ENCODE measurements at places on chromosomes 5 and 9.
A peak's percentile ranks its signal among the peaks of the same experiment; 100 is the strongest.

- peak; percentile 42 for DNase-seq
These were observed 146.4 kb downstream of the HACD4 start for GRCh38 chr9:20884985-20885593.

DNA sequence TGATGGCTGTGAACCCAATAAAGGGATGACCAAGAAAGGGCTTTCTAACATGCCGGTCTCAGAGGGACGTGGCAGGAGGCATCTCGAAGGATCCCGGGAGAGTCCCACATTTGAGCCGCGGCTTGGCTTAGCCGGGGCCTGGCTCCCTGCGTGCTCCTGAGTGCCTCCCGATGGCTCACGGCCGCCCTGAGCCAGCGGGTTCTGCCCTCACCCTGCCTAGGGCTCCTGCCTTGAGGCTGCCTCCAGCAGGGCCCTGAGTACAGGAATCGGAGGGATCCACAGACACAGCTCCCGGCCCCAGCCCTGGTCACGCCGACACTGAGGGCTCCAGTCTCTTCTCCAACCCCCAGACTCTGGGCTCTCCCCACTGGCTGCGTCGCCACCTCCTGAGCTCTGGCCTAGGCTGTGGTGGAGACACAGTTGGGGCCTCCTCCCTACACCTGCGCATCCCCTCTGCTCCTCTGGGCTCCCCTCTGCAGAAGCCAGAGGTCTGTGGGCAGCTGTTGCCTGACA lies 44.1 kb upstream of the RXRA start:
- no peak for DNase-seq

DNA sequence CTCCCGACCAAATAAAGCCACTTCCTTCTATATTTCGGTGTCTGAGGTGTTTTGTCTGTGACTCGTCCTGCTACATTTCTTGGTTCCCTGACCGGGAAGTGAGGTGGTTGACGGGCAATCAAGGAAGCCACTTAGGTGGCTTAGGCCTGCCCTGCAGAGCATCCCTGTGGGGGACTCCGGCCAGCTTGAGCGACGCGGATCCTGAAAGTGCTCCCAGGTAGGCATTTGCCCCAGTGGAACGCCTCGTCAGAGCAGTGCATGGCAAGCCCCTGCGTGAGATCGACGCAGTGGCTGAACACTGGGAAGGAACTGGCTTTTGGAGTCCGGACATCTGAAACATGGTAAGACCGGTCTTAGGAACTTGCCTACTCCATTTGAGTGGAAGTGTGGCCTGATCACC lies 157.2 kb upstream of the COX7C start:
- DNase-seq, result no peak

GRCh38 chr5:176180339-176180738 lies 57.9 kb upstream of the SIMC1 start:
- DNase-seq, result no peak

DNA sequence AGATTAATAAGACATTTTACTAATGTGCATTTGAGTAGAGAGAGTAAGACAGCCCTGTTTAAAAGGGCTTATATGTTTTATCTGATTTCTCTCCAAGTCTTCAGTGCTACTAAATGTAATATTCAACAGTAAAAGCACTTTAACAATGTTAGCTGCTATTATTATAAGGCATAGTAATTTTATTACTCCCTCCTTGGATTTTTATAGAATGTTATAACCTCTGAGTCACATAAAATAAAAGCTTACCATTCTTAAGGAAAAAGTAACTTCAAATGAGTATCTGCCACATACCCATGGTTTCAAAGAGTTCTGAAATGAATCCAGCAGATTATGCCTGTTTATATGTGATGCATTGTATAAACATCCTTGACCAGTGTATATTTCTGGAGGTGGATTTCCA lies 19.0 kb downstream of the SPDL1 start:
- DNase-seq, result no peak

- DNase-seq, result no peak
These were observed 553.8 kb upstream of the C9orf72 start for GRCh38 chr9:28127101-28127500.

- no peak for DNase-seq
These were observed 40.7 kb upstream of the LCP2 start for GRCh38 chr5:170338291-170338690.

DNA sequence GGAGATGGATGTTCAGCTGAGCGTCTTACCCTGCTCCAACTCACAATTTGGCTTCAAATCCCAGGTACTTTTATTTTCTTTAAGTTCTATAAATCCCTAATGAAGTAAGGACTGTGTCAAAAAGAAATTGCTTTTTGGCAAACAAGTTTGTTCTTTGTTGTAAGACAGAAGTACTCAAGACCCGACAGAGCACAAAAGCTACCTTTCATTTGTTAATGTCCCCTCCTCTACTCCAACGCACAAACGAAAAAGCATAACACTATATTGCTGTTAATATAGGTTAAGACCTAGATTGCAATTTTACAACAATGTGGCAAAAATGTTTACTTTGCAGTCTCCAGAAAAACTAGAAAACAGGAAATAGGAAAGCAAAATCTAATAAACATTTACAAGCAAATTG lies 595.4 kb upstream of the DMAC1 start:
- no peak for DNase-seq

DNA sequence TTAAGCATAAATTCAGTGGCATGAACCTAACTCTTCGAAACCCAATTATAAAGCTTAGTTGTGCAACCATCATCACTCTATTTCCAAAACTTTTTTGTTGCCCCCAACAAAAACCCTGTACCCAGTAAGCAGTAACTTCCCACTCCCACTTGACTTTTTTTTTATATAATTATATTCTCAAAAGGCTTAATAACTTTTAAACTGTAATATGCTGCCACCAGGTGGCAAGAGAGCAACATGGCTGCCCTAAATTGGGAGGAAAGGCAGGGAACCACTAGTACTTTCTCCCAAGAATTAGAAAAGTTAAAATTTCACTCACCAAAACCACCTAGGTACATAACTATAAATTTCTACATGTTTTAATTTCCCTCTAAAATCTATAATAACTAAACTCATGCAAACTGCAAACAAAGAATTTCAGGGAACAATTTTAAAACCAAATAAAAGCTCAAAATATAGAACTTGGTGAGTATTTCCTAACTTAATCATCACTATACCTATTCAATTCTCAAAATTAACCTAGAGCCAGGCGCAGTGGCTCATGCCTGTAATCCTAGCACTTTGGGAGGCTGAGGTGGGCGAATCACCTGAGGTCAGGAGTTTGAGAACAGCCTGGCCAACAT lies 50.2 kb upstream of the RNF38 start:
- no peak for DNase-seq

GRCh38 chr5:71894091-71894490 lies 175.0 kb downstream of the CARTPT start:
- DNase-seq, result no peak

GRCh38 chr9:79985264-79985663 lies 413.5 kb downstream of the TLE4 start:
- DNase-seq, result no peak

- DNase-seq, result no peak
These were observed 202.2 kb downstream of the GABBR2 start for GRCh38 chr9:98506422-98507054.

DNA sequence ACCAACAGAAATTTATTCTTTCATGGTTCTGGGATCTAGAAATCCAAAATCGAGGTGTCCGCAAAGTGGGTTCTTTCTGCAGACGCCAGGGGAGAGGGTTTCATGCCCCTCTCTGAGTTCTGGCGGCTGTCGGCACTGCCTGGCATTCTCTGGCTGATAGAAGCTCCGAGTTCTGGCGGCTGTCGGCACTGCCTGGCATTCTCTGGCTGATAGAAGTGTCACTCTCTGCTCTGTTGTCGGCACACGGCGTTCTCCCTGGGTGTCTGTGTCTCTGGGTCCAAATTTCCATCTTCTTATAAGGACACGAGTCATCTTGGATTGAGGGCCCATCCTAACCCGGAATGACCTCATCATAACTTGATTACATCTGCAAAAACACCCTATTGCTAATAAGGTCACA lies 7.6 kb downstream of the GFI1B start:
- no peak for DNase-seq

DNA sequence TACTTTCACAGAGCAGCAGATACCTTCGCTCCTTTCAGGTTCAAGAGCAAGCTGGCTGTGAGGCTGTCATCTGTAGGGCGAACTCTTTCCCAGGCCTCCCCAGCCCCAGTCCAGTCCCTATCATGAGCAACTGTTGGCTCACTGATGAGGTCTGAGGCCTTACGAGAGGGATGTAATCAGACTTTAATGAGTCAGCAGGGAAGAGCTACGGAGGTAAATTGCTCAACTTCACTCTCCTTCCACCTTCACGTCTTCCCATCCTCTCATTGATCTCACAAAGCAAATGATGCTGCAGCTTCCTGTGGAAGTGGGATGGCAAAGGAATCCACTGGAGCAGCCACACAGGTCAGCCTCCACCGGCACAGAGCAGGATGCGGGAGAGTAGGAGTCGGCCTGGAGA lies 130.7 kb upstream of the TBCA start:
- no peak for DNase-seq

GRCh38 chr9:75039801-75040200 lies 11.7 kb upstream of the CARNMT1 start:
- no peak for DNase-seq

GRCh38 chr9:6955251-6955921 lies 197.6 kb downstream of the KDM4C start:
- no peak for DNase-seq

DNA sequence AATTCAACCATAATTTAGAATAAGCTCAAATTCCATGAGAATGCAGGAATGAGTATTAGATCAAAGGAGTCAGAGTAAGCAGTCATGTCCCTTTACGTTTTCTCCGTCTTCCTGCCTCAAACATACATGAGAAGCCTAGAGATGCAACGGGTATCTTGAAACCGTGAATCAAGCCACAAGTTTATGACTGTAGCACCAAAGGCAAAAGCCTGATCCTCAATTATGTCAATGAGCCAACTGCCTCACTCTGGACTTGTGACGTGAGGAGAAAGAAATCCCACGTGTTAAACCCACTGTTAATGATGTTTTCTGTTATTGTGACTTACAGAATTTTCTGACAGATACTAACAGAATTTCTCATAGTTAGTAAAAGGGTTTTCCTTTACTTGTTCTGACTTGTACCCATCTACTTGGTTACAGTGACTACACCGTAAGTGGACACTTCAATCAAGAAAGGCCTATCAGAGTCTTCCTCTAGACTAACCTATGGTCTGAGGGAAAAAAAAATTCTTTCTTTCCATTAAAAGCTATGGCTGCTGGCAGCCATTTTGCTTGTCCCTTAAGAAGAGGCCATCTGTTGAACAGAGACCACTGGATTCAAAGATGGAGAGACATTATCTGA lies 35.3 kb upstream of the HK3 start:
- no peak for DNase-seq

Data from stimulated activated CD4-positive, alpha-beta T cell treated with anti-CD3 and anti-CD28 coated beads, Interleukin-2, amount 100 ng/mL, for 4 hours (primary cell).